Stimulated activated CD4-positive, alpha-beta T cell treated with anti-CD3 and anti-CD28 coated beads, Interleukin-1b, Interleukin-23, amount 100 ng/mL, for 4 hours (primary cell): ENCODE measurements at places on chromosomes 2 and 18.

GRCh38 chr2:190695739-190696138 lies 46.9 kb downstream of the NAB1 start:
- DNase-seq = peak; percentile 21

DNA sequence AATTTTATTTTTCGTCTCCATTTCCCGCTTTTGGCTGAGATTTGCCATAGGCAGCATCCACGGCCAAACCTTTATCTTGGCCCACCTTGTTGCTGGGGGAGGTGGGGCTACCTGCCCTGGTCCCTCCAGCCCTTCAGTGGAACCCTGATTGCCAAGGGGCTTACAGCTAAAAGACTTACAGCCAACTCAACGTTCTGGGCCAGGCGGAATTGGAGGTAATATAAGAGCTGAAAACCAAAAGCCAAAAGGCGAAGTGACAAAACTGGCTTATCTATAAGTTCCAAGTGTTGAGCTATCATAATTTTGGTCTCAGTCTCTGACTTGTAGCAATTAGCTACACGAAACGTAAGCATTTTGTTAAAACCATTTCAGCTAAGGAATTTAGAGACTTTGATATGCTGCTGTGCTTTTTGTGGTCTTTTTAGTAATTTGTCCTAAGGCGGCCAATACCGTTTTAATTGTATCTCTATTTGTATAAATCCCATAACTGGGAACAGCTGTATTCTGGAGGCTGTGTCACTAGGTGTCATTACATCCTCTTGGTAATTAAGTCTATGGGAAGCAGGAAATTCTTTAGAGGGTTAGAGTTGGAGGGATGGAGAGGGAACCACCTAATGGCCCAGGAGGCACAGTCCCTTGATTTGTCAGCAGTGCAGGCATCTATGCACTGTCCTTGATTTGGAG lies 24.0 kb downstream of the PDCD1 start:
- no peak for DNase-seq

- no peak for DNase-seq
These were observed 58.3 kb downstream of the HPCAL1 start for GRCh38 chr2:10360850-10361588.

DNA sequence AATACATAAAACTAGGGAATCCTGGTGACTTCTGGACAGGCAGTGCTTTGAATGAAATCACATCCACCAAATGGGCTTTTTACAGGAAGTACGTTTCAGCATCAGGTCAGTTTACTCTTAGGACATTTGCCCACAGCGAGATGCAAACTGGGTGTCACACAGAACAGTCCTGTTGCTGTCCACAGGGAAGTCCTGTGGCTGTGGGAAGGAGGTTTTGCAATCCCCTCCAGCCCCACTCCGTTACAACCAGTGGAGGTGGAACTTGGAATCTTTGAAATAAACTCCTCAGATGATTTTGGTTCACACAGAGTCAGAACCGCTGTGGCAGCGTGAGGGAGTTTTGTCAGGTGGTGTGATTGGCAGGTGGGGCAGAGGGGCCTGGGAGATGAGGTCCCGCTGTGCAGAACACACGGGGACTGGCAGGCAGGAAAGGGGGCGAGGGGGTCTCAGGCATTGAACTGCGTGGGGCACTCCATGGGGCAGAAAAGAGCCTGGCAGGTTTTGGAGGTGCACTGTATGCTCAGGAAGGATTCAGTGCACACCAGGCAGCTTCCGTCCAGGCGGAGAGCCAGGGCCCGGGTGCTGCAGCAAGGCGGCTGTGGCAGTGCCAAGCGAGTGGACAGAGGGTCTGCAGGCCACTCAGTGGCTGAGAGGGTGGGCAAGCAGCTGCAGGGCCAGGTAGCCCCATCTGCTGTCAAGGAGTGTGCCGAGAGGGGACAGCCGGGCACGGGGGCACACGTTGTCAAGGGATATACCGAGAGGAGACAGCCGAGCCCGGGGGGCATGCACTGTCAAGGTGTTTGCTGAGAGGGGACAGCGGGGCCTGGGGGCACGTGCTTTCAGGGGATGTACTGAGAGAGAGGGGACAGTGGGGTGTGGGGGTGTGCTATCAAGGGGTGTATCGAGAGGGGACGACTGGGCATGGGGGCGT lies 148.7 kb downstream of the LDLRAD4 start:
- no peak for DNase-seq

DNA sequence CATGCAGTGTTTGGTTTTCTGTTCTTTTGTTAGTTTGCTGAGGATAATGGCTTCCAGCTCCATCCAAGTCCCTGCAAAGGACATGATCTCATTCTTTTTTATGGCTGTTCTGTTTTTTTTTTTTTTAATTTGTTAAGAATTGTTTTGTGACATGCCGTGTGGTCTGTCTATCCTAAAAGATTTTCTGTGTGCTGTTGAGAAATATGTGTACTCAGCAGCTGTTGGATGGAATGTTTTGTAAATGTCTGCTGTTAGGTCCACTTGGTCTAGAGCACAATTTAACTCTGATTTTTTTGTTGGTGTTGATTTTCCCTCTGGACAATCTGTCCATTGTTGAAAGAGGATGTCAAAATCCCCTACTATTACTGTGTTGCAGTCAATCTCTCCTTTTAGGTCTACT lies 80.4 kb upstream of the WDR75 start:
- no peak for DNase-seq

DNA sequence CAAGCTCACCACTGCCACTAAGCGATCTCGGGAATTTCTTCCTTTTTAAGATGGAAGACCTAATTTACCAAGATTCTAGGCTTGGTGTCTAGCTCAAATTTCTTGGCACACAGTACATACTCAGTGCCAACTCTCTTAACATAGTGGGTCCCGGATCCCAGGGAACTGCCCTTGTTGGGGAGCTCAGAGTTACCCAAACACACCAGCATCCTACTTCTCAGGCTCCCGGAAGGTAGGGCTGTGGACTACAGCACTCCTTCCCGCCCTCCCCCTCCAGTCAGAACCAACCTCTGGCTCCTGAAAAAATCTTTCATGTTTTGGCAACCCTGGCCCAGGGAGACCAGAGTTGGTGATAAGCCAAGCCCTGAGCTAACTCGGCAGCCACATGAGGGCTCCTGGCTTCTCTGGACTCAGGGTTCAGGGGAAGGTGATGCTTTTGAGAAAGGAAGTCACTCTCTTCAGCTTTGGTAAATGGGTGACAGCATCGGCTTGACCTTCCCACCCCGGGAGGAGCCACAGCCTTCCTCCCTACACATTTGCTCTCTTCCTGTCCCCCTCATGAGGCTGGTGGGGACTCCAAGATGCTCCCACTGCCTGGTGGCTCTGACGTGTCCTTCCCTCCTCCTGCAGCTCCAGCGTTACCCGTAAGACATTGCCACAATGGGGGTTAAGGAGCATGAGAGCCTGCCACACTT lies 8.8 kb downstream of the ODC1 start:
- no peak for DNase-seq

DNA sequence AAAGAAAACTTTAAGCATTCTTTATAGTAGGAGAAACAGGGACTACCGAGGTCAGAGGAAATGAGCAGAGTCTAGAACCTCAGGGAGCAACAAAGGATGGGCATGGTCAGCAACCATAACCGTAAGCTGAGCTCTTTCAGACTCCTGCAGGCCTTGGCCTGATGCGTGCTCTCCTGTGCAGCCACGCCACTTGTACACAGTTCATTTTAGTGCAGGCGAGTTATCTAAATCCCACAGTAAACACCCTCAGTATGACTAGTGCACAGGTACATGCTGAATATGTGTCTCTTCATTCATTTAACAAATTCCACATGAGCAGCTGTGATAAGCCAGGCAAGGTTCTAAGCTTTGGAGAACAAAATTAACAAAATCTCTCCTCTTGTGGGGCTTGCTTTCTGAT lies 401.2 kb upstream of the RAB12 start:
- no peak for DNase-seq

GRCh38 chr18:65788373-65788772 lies 37.6 kb downstream of the CDH7 start:
- no peak for DNase-seq

- DNase-seq = no peak
These were observed 70.8 kb downstream of the ACAA2 start for GRCh38 chr18:49742316-49743116.

- no peak for DNase-seq
These were observed 573.2 kb downstream of the ZEB2 start for GRCh38 chr2:143946436-143947391.

- no peak for DNase-seq
These were observed 114.7 kb downstream of the RTP5 start for GRCh38 chr2:241984271-241984655.

GRCh38 chr18:26863921-26864497 lies 1.5 kb downstream of the AQP4 start:
- no peak for DNase-seq

- DNase-seq = peak; percentile 24
These were observed 96.3 kb downstream of the FAM210A start for GRCh38 chr18:13629841-13630715.

DNA sequence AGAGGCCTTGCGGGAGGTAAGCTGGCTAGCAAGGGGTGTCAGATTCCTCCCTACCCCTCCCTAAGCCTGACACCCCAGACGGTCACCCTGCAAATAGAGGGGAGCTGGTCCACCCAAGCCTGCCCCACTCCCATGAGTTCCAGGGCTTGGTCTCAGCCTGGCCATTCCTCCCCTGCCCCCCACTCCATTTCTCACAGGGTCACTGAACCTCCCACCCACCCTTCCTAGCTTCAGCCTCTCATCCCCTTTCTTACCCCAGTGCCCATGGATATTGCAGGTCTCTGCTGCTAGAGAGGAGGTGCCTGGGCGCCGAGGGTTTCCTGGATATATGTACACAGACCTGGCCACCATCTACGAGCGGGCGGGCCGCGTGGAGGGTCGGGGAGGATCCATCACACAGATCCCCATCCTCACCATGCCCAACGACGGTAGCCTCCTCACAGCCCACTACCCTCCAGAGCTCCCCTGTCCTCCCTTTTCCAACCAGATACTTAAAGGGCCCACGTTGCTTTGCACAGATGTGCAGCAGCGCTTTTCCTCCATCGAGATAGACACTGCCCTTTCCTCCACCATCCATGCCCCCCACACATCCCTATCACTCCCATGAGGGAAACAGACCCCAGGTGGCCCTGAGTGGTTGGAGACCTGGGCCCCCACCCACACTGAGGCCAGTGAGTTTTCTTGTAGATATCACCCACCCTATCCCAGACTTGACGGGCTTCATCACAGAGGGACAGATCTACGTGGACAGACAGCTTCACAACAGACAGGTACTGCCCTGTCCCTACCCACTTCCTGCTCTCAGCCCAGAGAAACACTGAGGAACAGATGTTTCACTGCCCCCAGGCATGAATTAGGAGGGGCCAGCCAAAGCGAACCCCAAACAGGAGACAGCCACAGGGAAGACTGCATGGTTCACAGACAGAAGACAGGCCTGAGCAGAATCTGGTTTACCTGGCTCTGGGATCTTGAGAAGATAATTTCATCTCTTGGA lies 15.2 kb upstream of the ANKRD53 start:
- DNase-seq = no peak

- DNase-seq = no peak
These were observed 17.2 kb downstream of the ATP8B1 start for GRCh38 chr18:57785751-57786437.

- peak; percentile 64 for DNase-seq
These were observed 73.8 kb downstream of the HDAC4 start for GRCh38 chr2:239326831-239327535.

GRCh38 chr2:109720380-109721106 lies 73.6 kb upstream of the RGPD5 start:
- no peak for DNase-seq

DNA sequence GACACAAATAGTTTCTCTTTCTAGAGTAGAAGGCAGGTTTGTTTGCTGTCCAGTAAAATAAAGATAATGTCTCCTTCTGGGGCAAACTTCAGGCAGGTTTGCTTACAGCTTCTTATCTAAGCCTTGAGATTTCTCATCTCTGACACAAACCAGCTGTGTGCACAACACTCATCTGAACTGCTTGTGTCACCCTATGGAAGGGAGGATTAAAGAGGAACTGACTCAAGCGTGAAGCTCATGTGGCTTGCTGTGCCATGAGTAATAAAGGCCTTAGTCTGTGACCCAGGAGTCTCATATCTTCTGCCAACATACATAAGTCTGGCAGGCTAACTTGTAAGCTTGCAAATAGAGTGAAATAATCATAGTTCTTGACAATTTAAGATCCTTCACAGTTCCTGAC lies 24.2 kb upstream of the CPO start:
- no peak for DNase-seq

DNA sequence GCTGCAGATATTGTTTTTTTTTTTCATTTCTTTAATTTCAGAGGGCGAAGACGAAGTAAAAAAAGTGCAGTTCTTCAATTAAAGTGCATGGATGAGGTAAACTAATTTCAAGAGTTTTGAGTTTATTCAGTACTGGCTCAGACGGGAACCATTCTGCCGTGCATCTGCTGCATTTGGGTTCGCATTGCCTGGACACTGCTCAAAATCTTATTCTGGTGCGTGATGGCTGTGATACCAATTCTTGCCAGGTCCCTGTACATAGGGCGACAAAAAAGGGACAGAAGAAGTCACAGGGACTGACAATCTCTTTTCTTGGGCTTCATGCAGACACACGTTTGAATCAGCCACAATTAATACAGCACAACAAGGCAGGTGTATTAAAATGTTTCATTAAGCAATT lies 146.2 kb downstream of the EPHA4 start:
- DNase-seq = no peak

DNA sequence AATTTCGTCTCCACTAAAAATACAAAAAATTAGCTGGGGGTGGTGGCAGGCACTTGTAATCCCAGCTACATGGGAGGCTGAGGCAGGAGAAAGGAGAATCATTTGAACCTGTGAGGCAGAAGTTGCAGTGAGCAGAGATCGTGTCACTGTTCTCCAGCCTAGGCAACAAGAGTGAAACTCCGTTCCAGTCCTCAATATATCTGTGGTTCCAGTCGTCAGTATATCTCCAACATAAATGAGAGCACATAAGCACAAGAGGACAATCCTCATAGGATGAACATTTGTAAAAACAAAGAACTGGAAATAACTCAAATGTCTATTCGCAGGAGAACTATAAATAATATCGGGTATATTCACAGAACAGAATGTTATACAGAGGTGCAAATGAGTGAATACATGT lies 13.1 kb upstream of the PLEK start:
- DNase-seq = no peak

DNA sequence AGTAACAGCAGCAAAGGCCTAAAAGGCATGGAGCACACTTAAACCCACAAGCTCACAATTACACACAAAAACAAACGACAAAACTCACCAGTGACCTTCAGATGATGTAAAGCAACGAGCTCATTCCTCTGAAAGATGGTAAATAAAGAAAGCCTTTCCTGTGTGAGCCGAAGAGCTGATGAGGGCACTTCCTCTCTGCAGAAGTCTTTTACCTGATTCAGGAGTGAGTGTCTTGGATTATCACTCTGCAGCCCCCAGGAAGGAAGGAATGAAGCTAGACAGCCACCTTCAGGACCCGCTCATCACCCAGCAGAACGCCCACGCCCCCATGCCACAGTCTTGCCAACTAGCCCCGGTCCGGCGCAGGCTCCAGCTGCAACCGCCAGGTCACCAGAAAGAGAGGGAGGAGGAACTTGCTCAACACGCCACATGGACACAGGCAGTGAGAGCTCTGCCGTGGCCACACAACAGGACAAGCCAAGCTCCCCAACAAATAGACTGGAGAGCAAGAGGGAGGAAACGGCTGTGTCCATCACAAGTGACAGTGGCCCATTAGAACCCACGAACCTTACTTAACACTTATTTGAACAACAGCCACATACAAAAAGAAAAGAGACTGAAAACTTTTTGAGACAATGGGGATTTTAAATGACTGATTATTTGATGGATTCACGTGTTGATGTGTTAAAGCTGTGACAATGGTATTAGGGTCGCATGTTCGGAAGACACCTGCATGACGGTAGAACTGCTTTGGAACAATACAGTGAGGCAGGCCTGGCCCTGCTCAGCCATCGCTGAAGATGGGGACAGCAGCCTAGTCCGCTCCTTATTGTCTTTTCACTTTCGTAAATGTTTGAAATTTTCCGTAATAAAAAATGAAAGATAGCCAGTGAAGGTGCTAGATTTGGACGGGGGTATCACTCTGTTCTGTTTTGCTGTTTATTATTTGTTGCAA lies 127.3 kb downstream of the HDAC4 start:
- no peak for DNase-seq
